ENCODE measurements at places on chromosomes 5 and 9.

DNA sequence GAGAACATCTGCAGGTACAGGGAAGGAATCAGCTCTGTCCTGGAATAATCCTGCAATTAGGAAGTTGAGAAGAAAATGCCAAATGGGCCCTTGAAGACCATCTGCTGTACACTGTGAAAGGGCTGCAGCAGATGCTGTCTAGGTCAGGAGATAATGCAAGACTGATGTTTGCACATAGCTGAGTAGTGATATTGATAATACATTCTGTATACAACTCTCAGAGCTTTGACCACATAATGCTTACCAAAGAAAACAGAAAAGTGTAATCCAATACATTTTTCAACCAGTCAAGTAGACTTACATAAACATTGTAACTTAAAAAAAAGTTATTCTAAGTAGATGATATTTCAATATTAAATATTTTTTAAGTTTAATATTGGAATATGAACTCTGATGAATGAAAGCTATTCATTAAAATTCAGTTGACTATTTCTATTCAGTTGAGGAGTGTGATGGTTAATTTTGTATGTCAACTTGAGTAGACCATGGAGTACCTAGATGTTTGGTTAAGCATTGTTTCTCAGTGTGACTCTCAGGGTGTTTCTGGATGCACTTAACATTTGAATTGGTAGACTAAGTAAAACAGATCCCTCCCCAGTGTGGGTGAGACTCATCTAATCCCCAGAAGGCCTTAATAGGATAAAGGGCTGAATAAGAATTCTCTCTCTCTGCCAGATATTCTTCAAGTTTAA, 380.1 kb upstream of the PRR16 start:
- H3K36me3 ChIP-seq = no peaks in the 10 kb centered on the region
- H3K4me1 ChIP-seq = peaks cover 2% of the 10 kb centered on the region
- no peak overlapping the region for H3K27ac ChIP-seq
- no peak overlapping the region for H3K4me3 ChIP-seq
- no peak for DNase-seq
- no peaks in the 10 kb centered on the region for H3K27me3 ChIP-seq

GRCh38 chr5:111735583-111736270, 21.3 kb downstream of the NREP start:
- H3K27me3 ChIP-seq = no peaks in the 10 kb centered on the region
- H3K36me3 ChIP-seq = peaks cover 43% of the 10 kb centered on the region
- peaks cover 12% of the 10 kb centered on the region for H3K4me1 ChIP-seq
- no peak for DNase-seq
- H3K4me3 ChIP-seq = no peak overlapping the region
- H3K27ac ChIP-seq = no peak overlapping the region

- H3K4me3 ChIP-seq = no peak overlapping the region
- H3K36me3 ChIP-seq = no peaks in the 10 kb centered on the region
- H3K27ac ChIP-seq = no peak overlapping the region
These were observed 301.5 kb upstream of the ACTBL2 start for GRCh38 chr5:57784121-57784520.

GRCh38 chr5:82107267-82107666, 135.4 kb downstream of the ATG10 start:
- H3K36me3 ChIP-seq = peaks cover 3% of the 10 kb centered on the region
- peak overlapping the region; percentile 75 for H3K27ac ChIP-seq
- H3K4me1 ChIP-seq = peaks cover 6% of the 10 kb centered on the region
- no peaks in the 10 kb centered on the region for H3K27me3 ChIP-seq
- DNase-seq = peak; percentile 50

DNA sequence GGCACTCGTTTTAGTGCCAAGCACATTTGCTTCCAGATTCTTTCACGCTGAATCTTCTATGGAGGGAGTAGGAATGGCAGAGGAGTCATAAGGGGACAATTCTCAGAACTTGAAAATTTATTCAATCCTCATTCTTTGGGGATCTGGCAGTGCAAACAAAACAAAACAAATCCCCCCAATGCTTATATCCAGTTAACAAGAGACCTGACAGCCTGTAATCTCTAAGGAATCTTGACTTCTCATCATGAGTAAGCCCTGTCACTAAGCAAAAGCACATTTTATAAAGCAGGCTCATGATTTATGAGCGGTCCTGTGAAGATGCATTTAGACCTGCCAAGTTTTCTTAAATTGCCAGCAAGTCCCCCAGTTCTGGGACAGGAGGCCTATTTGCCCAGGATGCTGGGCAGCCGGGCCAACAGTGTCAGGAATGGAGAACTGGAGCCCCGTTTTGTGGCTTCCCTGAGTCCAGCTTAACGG, 513.9 kb downstream of the CTNND2 start:
- no peak overlapping the region for H3K27ac ChIP-seq
- peaks cover 6% of the 10 kb centered on the region for H3K4me1 ChIP-seq
- no peak overlapping the region for H3K4me3 ChIP-seq
- H3K36me3 ChIP-seq = no peaks in the 10 kb centered on the region
- no peak for DNase-seq

- no peaks in the 10 kb centered on the region for H3K4me1 ChIP-seq
- H3K36me3 ChIP-seq = no peaks in the 10 kb centered on the region
- H3K27me3 ChIP-seq = no peaks in the 10 kb centered on the region
These were observed 198.6 kb downstream of the GADD45G start for GRCh38 chr9:89803403-89803802.

Measured in common myeloid progenitor, CD34-positive (primary cell).